HT1080 (cell line): ENCODE measurements at places on chromosomes 7 and 10.

- no peak for DNase-seq
Measured at GRCh38 chr7:130890176-130891020, 156.4 kb upstream of the KLF14 start.

DNA sequence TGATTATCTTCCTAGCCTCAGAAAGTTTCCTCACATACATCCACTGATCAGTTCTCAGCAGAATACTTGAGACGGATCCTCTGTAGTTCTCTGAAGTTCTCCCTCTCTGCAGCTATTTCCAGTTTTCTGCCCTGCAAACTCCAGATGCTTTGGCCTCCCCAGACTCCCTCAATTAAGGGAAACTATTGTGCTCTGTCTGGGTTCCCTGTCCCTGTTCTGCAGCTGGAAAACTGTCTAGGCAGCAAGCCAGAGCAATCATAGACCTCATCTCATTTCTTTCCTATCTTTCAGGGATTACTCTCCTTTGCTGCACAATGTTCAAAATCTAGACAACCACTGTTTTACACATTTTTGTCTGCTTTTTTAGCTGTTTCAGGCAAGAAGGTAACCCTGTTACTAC lies 9.2 kb downstream of the MICU1 start:
- DNase-seq = no peak

GRCh38 chr7:134367956-134368749 lies 51.4 kb upstream of the SLC35B4 start:
- DNase-seq = no peak

GRCh38 chr10:4383651-4384098 lies 442.3 kb upstream of the AKR1E2 start:
- DNase-seq = no peak

DNA sequence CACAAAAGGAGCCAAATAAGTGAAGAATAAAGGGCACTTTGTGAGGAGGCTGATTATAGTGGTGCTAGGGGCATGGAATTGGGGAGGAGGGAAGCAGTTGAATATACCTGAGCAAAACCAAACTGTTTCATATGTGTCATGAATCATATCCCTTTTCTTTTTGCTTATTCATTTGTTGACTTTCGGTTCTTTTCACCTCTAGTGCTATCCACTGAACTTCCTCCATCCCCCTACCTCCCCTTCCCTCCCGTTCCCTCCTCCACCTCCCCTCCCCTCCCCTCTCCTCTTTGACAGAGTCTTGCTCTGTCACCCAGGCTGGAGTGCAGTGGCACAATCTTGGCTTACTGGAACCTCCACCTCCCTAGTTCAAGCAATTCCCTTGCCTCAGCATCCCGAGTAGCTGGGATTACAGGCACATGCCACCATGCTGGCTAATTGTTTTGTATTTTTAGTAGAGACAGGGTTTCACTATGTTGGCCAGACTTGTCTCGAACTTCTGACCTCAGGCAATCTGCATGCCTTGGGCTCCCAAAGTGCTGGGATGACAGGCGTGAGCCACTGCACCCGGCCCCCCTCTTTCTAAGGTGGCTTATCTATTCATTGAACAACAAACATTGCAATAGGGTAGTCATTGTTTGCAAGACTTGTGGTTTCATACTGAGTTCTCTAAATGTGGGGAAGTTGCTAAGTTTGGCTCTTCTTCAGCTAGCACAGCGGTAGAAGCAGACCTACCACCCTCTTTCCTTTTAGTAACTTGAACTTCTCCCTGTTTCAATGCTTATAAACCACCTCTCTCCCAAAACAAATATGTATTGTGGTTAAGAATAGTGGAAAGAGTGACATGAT lies 150.4 kb upstream of the PRPS1L1 start:
- DNase-seq = peak; percentile 57

GRCh38 chr10:46992803-46993561 lies 81.8 kb downstream of the PTPN20 start:
- peak; percentile 46 for DNase-seq

DNA sequence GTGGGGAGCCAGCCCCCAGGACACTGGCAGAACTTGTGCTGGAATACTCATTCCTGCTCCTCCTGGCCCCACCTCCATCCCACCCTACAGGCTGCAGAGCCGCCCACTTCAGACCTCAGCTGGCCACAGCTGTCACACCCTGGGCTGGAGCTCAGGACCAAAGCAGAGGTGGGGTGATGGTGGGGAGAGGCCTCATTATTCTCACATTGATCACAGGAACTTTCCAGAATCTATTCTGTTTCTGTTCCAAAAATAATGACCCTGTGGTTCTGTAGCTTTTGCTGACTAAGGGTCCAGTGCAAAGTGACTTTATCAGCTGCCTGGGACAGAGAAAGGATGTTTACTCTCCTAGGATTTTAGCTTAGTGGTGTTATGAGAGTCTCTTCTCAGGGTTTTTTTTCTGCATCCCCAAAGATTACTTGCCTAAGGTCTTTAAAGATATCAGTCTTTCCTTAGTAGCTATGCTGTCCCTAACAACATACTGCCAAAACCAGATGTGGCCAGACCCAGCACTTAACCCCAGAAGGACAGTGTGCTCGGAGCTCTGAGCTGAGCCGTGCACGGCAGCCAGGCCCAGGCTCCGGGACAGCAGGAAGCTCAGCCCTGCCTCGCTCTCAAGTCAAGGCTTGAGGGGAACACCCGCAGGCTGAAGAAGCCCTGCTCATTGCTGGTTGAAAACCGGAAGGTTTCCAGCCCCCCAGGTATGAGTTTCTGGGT lies 223.3 kb downstream of the MLLT10 start:
- DNase-seq = no peak

GRCh38 chr10:812787-813186 lies 118.7 kb downstream of the LARP4B start:
- DNase-seq = no peak

GRCh38 chr10:116665541-116666125 lies 44.9 kb downstream of the PNLIPRP2 start:
- no peak for DNase-seq

DNA sequence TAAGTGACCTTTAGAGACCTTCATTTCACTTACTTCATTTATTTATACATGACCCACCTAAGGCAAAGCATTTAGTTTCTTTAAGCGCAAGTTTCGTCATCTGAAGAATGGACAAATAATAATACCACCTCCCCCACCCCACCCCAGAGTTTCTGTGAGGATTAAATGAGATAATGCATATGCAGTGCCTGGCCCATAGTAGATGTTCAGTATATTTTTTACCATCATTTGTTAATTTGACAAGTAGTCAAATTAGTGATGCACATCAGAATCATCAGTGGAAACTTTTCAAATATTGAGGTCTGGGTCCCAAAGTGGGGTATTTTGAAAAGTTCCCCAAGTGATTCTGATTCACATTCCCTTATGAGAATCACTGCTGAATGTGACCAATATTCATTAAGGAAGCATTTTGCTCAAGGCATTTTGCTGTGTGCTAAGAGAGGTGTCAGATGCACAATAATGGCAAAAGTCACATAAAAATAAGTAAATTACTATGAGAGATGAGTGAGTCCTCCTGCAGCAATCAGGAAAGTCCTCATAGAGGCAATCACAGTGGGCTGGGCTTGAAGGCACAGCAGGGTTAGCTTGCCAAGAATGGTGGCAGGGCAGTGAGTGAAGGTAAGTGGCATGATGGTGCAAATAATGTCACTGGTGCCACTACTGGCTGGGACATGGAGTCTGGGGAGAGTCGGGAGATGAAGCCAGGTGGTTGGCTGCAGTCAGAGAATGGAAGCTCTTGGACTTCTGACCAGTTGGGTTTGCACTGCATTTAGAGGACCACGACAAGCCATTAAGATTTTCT lies 244.1 kb downstream of the PTEN start:
- no peak for DNase-seq

DNA sequence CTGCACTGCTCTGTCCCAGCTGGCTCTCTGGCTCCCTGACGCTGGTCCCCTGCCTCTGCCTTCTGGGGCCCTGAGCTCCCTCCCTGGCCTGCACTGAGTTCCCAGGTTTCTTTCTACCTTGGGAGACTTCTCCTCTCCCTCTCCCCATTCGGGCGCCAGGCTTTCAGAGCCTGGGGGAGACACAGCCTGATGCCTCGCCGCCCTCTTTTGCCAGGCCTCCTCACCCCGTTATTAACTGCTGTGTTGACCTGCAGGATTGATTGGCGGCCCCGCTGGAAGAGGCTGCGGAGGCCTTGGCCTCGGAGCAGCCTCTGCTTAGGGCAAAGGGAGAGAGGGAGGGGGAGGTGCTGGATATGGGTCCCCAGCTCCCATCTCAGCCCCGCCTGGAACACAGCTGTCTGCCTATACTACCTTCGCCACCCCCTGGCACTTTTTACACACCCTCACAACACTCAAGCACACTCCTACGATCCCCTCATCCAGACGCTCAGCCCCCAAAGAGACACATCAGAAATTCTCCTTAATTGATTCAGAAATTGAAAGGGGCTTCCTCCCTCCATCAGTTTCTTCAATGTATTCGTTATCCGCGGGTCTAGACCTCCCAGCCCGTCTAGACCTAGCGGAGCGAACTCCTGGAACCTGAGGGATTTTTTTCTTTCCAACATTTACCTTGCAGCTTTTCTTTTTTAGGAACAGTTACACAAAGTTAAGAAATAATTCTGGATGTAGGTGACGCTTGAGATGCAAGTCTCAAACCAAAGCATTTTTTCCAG lies 7.1 kb upstream of the PAX2 start:
- DNase-seq = no peak
